ENCODE measurements at places on chromosomes 12 and 14.

- DNase-seq: no peak
These were observed 21.4 kb upstream of the DRAM1 start for GRCh38 chr12:101855976-101856375.

- DNase-seq: no peak
These were observed 71.0 kb downstream of the PLEKHG3 start for GRCh38 chr14:64775081-64775777.

DNA sequence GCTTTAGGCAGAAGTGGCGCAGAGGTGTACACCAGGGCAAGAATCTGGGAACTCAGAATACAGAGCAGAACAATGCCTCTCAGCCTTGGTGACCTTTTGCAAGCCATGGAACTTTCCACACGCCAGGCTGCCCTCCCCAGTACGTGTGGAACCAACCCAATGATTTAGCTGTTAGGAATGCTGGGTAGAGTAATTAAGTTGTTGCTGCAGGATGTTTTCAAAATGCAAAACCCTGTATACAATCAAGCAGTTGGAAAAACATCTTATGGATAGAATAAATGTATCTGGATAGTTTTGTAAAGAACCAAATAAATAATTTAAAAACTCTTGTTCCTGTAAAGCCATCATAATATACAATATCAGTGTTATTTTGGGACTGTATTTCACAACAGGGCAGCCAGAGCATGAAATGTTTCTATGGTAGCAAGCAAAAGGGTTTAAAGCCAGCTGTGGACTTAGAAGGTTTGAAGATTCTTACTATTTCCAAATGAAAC lies 19.4 kb downstream of the PPP1R36 start:
- DNase-seq: peak; percentile 27

DNA sequence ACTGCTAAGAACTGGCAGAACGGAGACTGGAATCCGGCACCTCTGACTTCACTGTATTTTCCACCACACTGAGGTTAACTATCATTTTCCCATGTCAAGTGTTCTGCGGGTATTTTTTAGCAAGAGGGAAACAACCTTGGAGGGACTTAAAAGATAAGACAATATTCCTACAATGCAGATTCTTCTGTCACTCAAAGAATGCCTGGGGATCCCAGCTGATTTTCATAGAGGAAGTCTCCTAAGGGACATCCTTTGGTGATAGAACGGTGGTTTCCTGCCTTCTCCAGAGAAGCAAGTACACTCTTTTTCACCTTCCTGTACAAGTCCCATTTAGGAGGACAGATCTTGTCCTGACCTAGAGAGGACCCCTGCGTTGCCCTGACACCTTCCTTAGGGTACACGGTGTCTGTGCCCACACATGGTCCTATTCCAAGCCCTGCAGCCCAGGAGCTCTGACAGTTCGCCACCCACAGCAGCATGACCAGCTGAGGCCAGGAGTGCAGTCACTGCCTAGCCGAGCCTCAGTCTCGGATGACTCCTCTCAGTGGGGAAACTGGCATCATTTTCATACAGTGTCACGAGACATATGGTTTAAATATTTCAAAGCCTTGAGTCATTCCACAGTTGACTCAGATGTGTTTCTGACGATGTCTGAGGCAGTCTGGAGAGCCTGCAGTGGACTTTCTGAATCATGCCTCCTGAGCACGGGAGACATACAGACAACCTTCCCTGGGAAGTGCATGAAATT lies 181.3 kb upstream of the FKBP4 start:
- DNase-seq: peak; percentile 94

- DNase-seq: no peak
These were observed 119.3 kb downstream of the TSPAN9 start for GRCh38 chr12:3196488-3196887.

DNA sequence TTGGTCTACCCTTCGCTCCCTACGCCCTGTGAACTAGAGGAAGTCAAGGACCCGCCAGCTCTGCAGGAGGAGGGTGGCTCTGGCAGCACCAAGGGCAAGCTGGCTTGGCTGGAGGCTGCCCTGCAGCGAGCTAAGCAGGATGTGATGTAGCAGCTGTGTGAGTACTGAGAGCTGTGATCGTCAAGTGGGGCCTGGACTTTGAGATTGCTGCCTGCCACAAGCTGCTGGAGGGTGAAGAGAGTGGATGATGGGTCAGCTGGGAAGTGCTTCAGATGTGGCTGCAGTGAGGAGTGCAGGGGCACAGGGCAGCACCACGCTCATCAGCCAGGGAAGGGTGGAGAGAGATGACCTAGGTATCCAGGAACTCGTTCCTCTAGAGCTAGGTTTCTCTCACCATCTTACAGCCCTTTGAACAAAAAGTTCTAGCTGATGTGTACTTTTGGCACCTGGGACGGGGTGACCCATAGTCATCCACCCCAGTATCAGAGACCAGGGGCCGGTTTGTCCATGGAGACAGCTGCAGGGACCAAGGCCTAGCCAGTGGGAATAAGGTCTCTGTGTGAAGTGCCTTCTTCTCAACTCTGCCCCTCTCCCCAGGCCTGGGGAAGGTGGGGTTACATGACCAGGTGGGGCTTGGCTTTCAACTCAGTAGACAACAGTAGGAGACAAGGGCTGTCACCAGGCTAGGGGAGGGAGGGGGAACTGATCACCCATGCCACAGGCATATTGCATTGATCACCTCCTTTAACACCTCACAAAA lies 3.2 kb downstream of the KRT86 start:
- no peak for DNase-seq

GRCh38 chr14:100116134-100116533 lies 43.3 kb downstream of the DEGS2 start:
- no peak for DNase-seq

DNA sequence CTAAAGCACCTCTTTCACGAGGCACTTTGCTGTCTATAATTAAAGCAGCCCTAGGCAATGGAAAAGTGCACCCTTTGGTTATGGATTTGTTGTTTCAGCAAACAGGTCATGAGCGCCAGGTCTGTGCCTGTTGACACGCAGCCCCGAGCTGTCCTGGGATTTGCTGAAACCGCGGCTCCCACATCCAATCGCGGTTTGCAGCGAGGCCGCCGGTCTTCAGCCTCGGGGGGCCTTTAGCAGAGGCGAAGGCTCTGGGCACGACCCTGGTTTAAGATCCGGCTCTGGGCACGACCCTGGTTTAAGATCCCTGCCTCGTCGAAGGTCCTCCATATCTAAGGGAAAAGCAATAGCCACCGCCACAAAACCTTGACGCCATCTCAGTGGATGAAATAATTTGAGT lies 79.2 kb downstream of the GLT1D1 start:
- DNase-seq: no peak

- no peak for DNase-seq
These were observed 379.1 kb downstream of the NELL2 start for GRCh38 chr12:44497044-44497443.

GRCh38 chr14:46490238-46490685 lies 161.3 kb downstream of the RPL10L start:
- no peak for DNase-seq

GRCh38 chr12:84912198-84913128 lies at the start of gene SLC6A15:
Gene SLC6A15 (minus strand): TSS chr12:84912799. CDS start chr12:84892120, 20,679 bp downstream.
- DNase-seq: peak; percentile 58

- no peak for DNase-seq
These were observed 15.2 kb downstream of the PPFIBP1 start for GRCh38 chr12:27539191-27539631.

DNA sequence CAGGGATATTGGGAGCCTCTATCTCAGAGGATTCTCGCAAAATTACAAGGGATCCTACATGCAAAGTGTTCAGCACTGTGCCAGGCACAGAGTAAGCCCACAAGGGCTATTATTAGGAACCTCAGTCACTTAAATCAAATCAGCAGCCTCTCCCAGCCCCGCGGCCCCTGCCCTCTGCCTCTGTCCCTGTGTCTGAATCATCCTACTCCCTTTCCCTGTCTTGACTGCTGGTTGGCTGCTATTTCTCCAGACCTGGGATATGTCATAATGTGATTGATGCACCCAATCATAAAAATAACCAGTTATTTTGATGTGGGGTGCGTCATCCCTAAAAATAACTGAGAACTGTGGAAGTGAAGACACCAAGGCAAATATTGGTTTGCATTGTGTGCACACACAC lies 176.3 kb downstream of the KSR2 start:
- no peak for DNase-seq

DNA sequence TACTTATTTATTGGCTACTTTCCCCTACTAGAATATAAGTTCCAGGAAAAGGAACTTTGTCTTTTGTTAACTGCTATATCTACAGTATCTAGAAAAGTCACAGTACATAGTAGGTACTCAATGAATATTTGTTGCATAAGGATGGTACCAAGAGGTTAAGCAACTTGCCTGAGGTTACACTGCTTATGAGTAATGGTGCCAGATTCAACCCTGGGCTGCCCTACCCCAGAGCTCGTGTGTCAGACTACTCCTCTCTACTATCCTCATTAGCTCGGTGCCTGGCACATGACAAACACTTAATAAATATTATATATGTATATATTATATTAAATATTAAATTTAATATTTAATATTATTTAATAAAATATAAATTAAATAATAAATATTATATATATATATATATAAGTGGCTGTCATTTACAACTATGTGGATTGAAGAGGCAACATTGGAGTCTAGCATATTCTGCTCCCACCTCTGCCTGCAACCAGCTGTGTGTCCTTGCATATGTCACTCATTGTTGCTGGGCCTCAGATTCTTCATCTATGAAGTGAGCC lies 25.4 kb downstream of the UTP20 start:
- no peak for DNase-seq

GRCh38 chr12:227286-227915 lies 13.4 kb upstream of the SLC6A12 start:
- no peak for DNase-seq

DNA sequence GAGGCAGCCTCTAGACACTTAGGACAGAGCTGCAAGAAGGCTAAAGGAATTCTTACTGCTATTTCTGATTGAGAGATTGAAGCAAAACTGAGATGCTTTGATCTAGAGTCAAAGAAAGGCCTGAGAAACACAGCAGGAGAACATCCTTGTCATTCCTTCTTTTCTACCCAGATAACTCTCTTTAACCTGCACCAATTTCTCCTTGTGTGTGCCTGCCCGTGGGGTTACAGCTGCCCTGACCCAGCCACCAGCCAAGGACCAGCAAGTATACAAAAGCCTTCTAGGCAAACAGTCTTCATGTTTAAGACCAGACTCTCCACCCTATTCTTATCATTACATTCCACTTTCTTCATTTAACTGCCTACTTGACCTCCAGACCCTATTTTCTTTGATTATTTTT lies 81.7 kb upstream of the PRB2 start:
- DNase-seq: no peak

GRCh38 chr12:102172436-102172835 lies 25.2 kb downstream of the PMCH start:
- DNase-seq: peak; percentile 27

GRCh38 chr12:117189725-117190209 lies 503 bp downstream of the FBXO21 start:
- no peak for DNase-seq

DNA sequence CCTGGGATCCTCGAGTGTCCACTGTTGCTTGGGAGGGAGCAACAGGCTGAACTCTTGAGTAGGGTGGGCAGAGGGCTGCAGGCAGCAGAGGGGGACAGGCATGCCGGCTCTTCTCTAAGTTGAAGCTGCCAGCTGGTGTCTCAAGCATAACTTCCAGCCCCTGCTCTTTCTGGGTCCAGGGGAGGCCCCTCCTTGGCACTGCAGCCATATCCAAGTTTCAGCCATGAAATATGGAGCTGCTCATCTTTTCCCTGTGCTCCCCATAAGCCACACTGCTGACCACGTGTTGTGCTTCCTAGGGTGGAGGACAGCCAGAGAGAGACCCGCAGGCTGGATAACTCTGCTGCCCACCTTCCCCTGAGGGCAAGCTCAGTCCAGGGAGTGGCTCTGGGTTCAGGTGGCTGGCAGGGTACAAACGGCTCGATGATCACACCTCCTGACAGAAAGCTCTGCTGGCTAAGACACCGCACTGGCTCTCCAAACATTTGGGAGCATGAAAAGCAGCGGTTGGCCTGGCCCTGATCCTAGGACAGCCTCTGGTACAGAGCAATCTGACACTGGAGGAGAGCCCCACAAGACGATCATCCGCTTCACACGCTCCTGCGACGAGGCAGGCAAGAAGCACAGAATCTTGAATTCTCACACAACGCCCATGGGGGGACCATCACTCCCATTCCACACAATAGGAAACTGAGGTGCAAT lies 79.6 kb downstream of the PITPNM2 start:
- no peak for DNase-seq

GRCh38 chr12:6074979-6075585 lies 49.4 kb downstream of the VWF start:
- no peak for DNase-seq

DNA sequence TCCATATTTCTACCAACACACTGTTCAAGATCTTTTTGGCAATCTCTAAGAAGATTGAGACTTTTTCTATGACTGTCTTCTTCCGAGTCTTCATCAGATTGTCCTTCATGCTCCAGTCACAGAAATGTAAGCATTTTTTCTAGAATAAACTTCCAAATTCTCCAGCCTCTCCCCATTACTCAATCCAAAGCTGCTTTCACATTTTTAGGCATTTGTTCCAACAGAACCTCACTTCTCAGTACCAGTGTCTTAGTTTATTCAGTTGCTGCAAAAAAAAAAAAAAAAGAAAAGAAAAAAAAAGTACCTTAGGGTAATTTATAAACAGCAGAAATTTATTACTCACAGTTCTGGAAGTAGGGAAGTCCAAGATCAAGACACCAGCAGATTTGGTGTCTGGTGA lies 290.8 kb upstream of the NOVA1 start:
- DNase-seq: no peak

DNA sequence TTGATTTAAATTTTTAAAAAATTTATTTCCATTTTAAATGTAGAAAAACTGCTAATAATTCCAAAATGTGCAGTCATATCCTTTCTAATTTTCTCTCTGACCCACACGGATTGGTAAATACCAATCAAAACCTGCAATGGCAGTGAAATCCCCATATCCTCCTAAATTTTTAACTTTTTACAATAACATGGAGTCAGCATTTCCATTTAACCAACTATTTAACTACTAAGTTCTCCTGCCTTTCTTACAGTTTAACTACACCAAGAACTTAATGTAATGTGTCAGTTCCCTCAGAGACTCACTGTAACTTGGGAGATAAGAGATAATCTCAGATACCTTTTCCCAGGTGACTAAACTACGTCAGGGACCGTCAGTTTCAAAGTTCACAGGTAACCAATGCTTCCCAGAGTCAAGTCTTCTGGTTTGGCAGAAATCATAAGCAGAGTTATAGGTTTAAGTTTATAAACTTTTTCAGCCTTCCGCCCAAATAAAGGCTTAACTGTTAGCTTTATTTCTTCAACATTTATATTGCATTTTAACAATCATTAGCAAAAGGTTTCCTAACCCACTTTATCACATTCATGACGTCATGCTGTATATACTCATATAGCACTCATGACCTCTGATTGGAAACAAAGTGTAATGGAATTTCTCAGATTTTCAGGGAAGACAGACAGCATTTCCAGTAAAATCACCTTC lies 7.6 kb downstream of the KRAS start:
- no peak for DNase-seq

GRCh38 chr12:15662983-15663659 lies 126.1 kb downstream of the EPS8 start:
- no peak for DNase-seq

GRCh38 chr14:53628732-53629430 lies 327.7 kb downstream of the BMP4 start:
- DNase-seq: no peak
